Airway epithelial cell (primary cell): ENCODE measurements at places on chromosomes 6 and 20. TPM values are rescaled to one million over a fixed set of nuclear protein-coding genes. Genes with fewer than 3 reads are reported as not detected.

BEND6 gene
- total RNA-seq: 0.23 and 0.28 TPM in 2 replicates

PRDM13 gene
- total RNA-seq: not detected in 2 replicates

C6orf58 gene
- total RNA-seq: not detected in 2 replicates

SLC22A3 gene
- total RNA-seq: 2.2 and 2.3 TPM in 2 replicates

RAET1L gene
- 23.0 and 27.2 TPM in 2 replicates for total RNA-seq

CALHM5 gene
- under 0.01 and 0.07 TPM in 2 replicates for total RNA-seq

MCM9 gene
- 5.7 and 7.2 TPM in 2 replicates for total RNA-seq

TRIM15 gene
- total RNA-seq: not detected in 2 replicates

ECT2L gene
- not detected in 2 replicates for total RNA-seq

BPIFB4 gene
- not detected in 2 replicates for total RNA-seq

DEFB124 gene
- not detected in 2 replicates for total RNA-seq
